ENCODE measurements at places on chromosomes 5 and 9.

DNA sequence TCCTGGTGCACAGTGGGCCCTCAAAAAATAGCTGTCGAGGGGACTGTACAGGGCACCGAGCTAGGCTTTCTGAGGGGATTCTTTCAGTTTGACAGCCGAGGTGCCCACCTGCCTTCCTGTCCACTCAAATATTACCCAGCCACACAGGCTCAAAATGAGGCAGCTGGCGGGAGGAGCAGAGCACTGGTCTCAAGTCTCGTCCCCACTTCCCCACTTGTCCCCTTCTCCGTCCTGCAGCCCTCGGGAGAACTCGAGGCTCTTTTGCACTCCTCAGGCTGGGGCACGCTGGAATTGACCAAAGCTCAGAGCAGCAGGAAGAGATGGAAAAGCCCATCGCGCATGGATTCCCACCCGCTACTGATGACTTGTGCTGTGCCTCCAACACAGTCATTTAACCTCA lies 185.2 kb downstream of the HSPA4 start:
- no peak for DNase-seq

DNA sequence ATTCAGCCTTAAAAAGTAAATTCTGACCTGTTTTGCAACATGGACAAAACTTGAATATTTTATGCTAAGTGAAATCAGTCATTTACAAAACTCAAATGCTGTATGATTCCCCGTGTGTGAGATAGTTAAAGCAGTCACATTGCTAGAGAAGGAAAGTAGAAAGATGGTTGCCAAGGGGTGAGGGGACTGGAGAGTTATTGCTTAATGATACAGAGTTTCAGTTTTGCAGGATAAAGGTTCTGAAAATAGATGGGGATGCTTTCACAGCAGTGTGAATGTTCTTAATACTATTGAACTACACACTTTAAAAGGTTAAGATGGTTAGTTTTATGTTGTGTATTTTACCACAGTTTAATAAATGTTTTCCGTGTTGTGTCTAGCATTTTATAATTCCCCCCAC lies 51.2 kb downstream of the SGCD start:
- no peak for DNase-seq

DNA sequence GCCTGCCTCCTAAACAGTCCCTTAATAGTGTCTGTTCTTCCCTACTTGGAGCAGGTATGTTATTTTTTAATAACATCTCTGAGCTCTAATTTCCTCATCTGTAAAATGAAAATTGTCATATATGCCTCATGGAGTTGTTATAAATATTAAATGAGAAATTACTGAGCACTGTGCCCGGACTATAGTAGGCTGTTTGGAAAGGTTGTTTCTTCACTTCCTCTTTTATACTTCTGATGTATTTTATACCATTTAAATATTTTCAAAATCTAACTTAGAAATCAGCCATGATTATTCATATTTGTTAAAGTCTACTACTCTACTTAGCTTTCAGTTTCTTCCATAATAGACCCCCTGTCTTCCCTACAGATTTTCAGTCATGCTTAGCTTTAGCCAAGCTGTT lies 30.5 kb upstream of the HAPLN1 start:
- no peak for DNase-seq

DNA sequence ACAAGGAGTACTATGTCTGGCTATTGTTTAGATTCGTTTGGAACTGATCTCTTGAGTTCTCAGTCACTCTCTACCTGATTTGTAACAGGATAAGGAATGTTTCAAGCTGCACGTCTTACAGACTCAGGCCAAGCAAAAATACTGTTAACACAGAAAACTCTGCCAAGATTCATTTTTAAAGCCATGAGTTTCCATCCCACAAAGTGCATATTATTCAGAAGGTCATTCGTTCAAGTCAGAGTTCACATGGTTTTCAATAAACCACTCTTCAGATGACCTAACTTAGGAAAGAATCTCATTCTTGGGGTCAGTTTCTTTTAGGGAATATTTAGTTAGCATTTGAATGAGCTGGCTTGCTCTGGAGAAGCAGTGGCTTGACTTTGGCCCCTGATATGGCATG lies 49.3 kb downstream of the F2R start:
- DNase-seq = no peak

DNA sequence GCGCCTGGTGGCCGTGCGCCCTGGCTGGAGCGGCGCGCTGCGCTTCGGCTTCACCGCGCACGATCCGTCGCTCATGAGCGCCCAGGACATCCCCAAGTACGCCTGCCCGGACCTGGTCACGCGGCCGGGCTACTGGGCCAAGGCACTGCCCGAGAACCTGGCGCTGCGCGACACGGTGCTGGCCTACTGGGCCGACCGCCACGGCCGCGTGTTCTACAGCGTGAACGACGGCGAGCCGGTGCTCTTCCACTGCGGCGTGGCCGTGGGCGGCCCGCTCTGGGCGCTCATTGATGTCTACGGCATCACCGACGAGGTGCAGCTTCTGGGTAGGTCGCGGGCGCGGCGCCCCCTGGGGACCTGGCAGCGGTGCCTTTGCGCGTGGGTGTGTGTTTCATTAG lies 28.9 kb downstream of the NEURL1B start:
- DNase-seq = no peak

DNA sequence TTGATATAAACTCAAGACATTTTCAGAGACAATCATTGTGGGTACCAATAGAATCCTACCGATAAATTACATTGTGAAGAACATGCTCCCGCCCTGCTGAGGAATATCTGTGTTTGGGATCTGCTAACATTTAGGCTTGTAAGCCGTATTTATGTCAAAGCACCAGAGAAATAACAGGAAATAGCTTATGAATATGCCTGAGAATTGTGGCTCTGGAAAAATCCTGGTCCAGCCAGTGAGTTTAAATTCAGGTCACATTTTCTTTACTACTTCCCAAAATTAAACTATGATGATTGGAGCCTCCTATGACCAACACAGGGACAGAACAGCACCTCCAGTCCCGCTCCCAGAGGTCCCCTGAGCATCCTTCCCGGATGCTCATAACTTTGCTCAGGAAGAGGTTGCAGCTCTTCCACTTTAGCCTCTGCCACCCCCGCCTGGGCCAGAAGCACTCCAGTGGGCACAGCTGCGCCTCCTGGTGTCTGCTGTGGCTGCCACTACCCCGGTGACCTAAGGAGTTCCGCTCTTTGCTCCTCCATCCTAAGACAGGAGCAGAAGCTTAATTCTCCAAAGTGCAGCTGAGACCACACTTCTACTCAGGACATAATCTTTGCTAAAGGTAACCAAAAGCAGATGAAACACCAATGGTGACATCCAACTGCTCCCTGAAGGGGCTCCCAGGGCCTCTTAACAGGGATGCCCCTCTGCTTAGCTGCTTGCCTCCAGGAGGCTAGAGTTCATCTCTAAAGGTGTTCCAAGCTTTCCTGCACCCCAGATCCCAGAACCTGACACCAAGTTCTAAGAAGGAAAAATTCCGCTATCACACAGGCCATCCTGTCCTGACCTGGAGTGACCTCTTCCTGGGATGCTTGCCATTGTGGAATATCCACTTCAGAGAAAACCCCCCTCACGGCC lies 58.8 kb downstream of the SLC1A1 start:
- peak; percentile 73 for DNase-seq

DNA sequence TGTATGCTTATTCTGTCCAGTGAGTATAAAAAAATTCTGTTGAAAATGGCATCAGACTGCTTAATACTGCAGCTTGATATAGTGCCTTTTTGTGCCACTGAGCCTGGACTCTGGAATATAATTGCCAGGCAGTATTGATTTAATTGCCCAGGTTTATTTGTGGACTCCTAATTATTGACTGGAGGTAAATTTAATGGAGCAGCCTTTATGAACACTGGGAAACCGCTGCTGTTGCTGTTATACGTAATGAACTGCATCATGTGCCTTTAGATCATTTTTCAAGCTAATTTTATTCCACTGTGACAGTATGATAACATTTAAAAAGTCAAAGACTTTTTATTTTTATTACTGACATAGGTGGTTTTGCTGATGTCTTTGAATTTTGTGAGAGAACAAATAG lies 90.2 kb upstream of the SH3GL2 start:
- DNase-seq = no peak

- DNase-seq = no peak
Measured at GRCh38 chr9:112248722-112249121, 73.6 kb upstream of the SUSD1 start.

- DNase-seq = no peak
Measured at GRCh38 chr5:180396926-180397325, 43.8 kb upstream of the GFPT2 start.
